ENCODE measurements at places on chromosomes 12 and 14. TPM values are rescaled to one million over a fixed set of nuclear protein-coding genes. Genes with fewer than 3 reads are reported as not detected.

The SERPINA12 gene
- total RNA-seq, result not detected

The MYF6 gene
- total RNA-seq, result not detected

The SMOC1 gene
- 18.2 TPM for total RNA-seq

The IAPP gene
- total RNA-seq, result not detected

The NANOG gene
- not detected for total RNA-seq

The CIPC gene
- 8.5 TPM for total RNA-seq

The SALL2 gene
- total RNA-seq, result 0.71 TPM

The NDUFA12 gene
- total RNA-seq, result 134 TPM

The DPPA3 gene
- total RNA-seq, result not detected

The IPO8 gene
- 17.1 TPM for total RNA-seq

The SLC7A8 gene
- 1.9 TPM for total RNA-seq

The OR4E2 gene
- total RNA-seq, result not detected

The RBP5 gene
- total RNA-seq, result not detected

The COL2A1 gene
- 0.11 TPM for total RNA-seq

The TAS2R30 gene
- not detected for total RNA-seq

The KLRD1 gene
- total RNA-seq, result not detected

The SRGAP1 gene
- total RNA-seq, result 12.2 TPM

The ASCL1 gene
- not detected for total RNA-seq

The NTN4 gene
- 42.6 TPM for total RNA-seq

Data from A549 treated with AZD2906 at 1 μM for 4 hours (cell line).